ENCODE measurements at places on chromosomes 5 and 9. TPM values are rescaled to one million over a fixed set of nuclear protein-coding genes. Genes with fewer than 3 reads are reported as not detected.

The USP20 gene
- polyA plus RNA-seq = 18.1 TPM

The FKBP15 gene
- 26.1 TPM for polyA plus RNA-seq

The KCNV2 gene
- polyA plus RNA-seq = not detected

The FGF1 gene
- 27.5 TPM for polyA plus RNA-seq

The SELENOP gene
- polyA plus RNA-seq = 611 TPM

The LCN10 gene
- 1.5 TPM for polyA plus RNA-seq

The SPATA31A3 gene
- not detected for polyA plus RNA-seq

The PTPRD gene
- 108 TPM for polyA plus RNA-seq

The SPARC gene
- 2,571 TPM for polyA plus RNA-seq

The PPP3R2 gene
- not detected for polyA plus RNA-seq

The TAF1L gene
- 0.06 TPM for polyA plus RNA-seq

The IFNK gene
- polyA plus RNA-seq = not detected

The PCDHA11 gene
- polyA plus RNA-seq = 0.37 TPM

The ATP10B gene
- polyA plus RNA-seq = 0.70 TPM

All from right renal pelvis (tissue), 4 donors.